ENCODE measurements at places on chromosomes 4 and X. TPM values are rescaled to one million over a fixed set of nuclear protein-coding genes. Genes with fewer than 3 reads are reported as not detected.

DNA sequence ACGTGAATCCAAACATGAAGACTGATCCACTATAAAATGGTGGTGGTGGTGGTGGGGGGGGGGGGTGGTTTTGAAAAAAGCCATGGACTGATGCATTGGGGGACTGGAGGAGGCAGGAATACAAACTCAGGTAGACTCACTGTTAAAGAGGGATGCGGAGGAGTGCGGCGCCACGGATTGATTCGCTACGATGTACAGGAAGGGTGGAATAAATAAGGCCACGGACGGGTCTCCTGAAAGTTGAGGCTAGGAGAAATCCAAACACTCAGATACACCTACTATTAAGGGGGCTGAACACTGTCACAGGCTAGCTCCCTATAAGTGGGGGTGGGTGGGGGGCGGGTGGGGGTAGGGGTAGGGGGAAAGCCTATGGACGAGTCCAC lies 591 bp downstream of the ELK1 start:
- peak overlapping the region; percentile 36 for H3K4me3 ChIP-seq
- H3K27me3 ChIP-seq = no peaks in the 10 kb centered on the region
- peaks cover 3% of the 10 kb centered on the region for H3K4me1 ChIP-seq
- H3K36me3 ChIP-seq = no peaks in the 10 kb centered on the region
- H3K27ac ChIP-seq = peak overlapping the region; percentile 91

GRCh38 chr4:14184265-14184664 lies 556.7 kb upstream of the BOD1L1 start:
- H3K4me3 ChIP-seq = no peak overlapping the region
- DNase-seq = no peak
- peaks cover 6% of the 10 kb centered on the region for H3K4me1 ChIP-seq
- no peaks in the 10 kb centered on the region for H3K27me3 ChIP-seq

DNA sequence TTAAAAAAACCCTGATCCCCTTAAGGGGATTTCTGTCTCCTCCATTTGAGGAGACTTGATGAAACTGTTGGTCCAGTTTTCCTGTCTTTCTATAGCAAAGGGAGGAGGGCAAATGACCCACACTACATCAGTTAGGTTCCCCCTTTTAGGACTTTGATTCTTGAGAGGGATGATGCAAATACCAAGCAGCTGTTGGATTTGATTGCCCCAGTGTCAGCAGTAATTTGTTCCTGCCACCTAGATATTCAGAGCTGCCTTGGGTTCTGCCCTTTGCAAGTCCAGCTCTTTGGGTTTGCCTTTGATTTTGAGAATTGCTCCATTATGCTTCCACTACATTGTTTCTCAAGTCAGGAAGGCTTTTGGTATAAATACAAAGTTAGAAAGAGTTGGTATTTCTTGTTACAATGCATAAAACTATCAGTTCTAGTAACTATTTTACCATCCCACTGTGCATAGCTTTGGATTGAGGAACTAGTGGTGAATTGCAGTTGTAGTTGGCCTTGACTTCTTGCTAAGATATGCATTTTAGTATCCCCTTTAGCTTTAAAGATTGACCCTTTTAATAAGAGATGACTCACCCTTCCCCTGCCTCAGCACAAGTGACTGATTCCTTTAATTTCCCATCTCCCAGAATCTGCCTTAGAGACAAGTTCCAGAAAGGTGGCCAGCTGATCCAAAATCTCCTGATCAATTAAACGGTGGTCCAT lies 24.3 kb upstream of the ZNF330 start:
- DNase-seq = no peak
- H3K27me3 ChIP-seq = no peaks in the 10 kb centered on the region
- H3K4me3 ChIP-seq = no peak overlapping the region
- H3K36me3 ChIP-seq = no peaks in the 10 kb centered on the region

DNA sequence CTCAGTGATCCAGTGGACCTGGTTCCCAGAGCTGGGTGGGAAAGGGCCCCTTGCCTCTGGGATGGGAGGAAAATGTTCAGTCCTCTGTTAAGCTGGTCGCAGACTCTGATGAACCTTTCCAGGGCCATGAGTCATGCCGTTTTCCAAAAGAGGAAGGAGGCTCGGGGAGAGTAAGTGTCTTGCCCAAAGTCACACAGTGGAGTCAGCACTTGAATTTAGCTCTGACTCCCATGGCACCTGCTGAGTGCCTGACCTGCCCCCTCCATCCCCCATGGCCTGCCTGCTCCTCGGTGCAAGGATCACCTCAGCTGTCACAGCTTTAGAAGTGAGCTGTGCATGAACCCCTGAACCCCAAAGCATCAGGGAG lies 14.0 kb upstream of the KIAA0232 start:
- H3K27me3 ChIP-seq = no peaks in the 10 kb centered on the region
- DNase-seq = no peak
- H3K4me3 ChIP-seq = no peak overlapping the region
- no peaks in the 10 kb centered on the region for H3K36me3 ChIP-seq
- H3K27ac ChIP-seq = peak overlapping the region; percentile 63

- no peaks in the 10 kb centered on the region for H3K4me1 ChIP-seq
- no peaks in the 10 kb centered on the region for H3K36me3 ChIP-seq
- H3K4me3 ChIP-seq = no peak overlapping the region
- DNase-seq = no peak
- no peaks in the 10 kb centered on the region for H3K27me3 ChIP-seq
Observed at GRCh38 chrX:99572711-99573110, 837.4 kb downstream of the PCDH19 start.

DNA sequence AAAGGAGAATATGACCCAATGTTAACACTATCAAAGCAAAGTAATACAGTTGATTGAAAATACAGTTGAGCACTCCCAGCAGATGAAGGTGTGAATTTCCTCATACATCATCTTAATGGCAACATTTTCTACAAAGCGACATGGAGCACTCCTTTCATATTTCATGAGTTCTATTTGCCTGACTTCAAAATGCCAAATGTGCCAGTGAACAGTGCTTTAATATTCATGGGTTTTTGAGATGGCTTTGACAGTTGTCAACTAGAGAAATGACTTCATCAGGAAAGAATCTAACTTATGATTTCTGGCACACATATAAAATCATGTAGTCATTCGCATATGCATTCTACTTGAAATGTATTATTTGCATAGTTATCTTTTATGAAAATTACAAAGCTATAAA lies 222.4 kb downstream of the GALNTL6 start:
- no peak overlapping the region for H3K4me3 ChIP-seq
- no peaks in the 10 kb centered on the region for H3K27me3 ChIP-seq
- no peaks in the 10 kb centered on the region for H3K36me3 ChIP-seq
- no peak for DNase-seq
- H3K27ac ChIP-seq = no peak overlapping the region

- H3K36me3 ChIP-seq = no peaks in the 10 kb centered on the region
- H3K4me1 ChIP-seq = no peaks in the 10 kb centered on the region
- no peak for DNase-seq
- H3K27ac ChIP-seq = no peak overlapping the region
- H3K27me3 ChIP-seq = no peaks in the 10 kb centered on the region
Observed at GRCh38 chr4:119315036-119315435, 6.9 kb downstream of the FABP2 start.

GRCh38 chr4:7186031-7186430 lies 6.3 kb upstream of the SORCS2 start:
- H3K27ac ChIP-seq = no peak overlapping the region
- no peaks in the 10 kb centered on the region for H3K4me1 ChIP-seq
- peaks cover 28% of the 10 kb centered on the region for H3K27me3 ChIP-seq
- DNase-seq = peak; percentile 44
- H3K4me3 ChIP-seq = no peak overlapping the region
- no peaks in the 10 kb centered on the region for H3K36me3 ChIP-seq

DNA sequence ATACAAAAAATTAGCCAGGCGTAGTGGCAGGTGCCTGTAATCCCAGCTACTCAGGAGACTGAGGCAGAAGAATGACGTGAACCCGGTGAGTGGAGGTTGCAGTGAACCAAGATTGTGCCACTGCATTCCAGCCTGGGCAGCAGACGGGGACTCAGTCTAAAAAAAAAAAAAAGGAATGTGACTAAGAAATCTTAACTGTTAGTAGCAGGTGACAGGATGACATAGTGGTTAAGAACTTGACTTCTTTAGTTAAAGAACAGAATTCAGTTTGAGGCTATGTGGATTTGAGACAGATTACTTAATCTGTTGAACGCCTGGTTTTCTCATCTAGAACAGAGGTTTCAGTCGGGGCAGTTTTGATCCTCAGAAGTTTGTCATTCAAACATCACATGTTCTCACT lies 3.2 kb downstream of the TRMT44 start:
- H3K4me1 ChIP-seq = peaks cover 17% of the 10 kb centered on the region
- H3K36me3 ChIP-seq = no peaks in the 10 kb centered on the region
- H3K27ac ChIP-seq = no peak overlapping the region
- no peak overlapping the region for H3K4me3 ChIP-seq
- DNase-seq = no peak

RENBP gene
- 22.8 TPM for total RNA-seq

FANCB gene
- total RNA-seq = 1.9 TPM

GSPT2 gene
- total RNA-seq = 14.3 TPM

Data from hepatocyte (in vitro differentiated cells).